NCI-H1694 treated with DMSO at 0.1 percent for 48 hours (cell line): ENCODE measurements at places on chromosomes 7 and 10.

DNA sequence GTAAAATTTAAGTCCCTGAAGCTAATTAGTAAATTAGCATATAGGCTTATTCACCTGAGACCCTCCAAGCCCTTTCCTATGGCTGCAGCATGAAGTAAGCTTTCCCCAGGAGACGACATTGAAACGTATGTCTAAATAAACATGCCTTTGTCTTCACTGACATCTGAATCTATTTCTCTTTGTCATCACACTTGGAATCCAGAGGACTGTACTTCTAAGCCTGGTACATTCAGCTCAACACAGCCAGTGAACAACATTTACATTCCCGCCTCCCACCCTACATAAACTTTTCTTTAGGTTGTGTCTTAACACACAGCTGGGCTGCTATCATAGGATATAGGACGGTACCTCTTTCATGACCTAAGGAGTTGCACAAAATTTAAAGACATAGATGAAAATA lies 414.4 kb downstream of the SFMBT2 start:
- no peak for DNase-seq

GRCh38 chr7:80764132-80764531 lies 125.7 kb downstream of the CD36 start:
- no peak for DNase-seq

DNA sequence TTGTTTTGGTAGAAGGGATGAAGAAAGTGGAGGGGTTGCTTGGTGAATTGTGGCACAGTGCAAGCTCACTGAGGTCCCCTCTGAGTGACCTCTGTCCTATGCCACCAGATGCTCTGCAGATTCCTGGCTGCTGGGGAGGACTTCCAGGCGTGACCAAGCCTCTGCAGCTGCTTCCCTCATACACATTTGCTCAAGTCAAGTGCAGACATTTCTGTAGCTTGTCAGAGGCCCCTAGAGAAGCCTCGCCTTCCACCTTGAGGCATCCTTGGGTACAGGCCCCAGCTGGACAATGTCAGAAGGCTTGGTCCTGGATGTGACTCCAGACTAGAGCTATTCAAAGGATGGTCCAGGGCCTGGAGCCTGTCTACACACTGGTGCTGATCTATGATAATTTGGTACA lies 464.2 kb downstream of the PLXNA4 start:
- DNase-seq = no peak

- DNase-seq = no peak
These were observed 23.8 kb downstream of the CROT start for GRCh38 chr7:87369216-87369615.

- no peak for DNase-seq
These were observed 101.1 kb upstream of the RET start for GRCh38 chr10:42975558-42976340.

GRCh38 chr10:75179657-75180177 lies 30.9 kb upstream of the VDAC2 start:
- DNase-seq = no peak

DNA sequence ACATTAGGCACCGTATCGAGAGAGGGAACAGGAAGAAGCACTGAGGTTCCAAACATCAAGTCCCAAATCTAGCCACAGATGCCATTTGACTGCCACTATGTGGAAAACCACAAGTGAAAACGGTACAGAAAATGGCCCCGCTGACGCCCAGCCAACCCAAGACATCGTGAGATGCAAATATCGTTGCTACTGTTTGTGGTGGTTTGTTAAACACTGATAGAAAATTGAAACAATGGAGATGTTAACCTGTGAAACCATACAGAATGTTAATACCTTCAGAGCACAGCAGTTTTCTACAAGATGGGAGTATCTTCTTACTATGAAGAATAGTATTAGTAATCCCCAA lies 152.4 kb upstream of the LRRTM3 start:
- no peak for DNase-seq

GRCh38 chr7:142796001-142796500 lies 25.3 kb downstream of the PRSS2 start:
- DNase-seq = no peak

- DNase-seq = no peak
These were observed 1.5 kb upstream of the FERD3L start for GRCh38 chr7:19146699-19147098.
